ENCODE measurements at places on chromosomes 1 and 21. TPM values are rescaled to one million over a fixed set of nuclear protein-coding genes. Genes with fewer than 3 reads are reported as not detected.

Gene TOMM40L
- 19.1 TPM for total RNA-seq

Gene CLCA4
- total RNA-seq = not detected

Gene PRAMEF7
- not detected for total RNA-seq

Gene ATAD3C
- not detected for total RNA-seq

Gene PSMB4
- total RNA-seq = 259 TPM

Gene SPRR5
- total RNA-seq = not detected

Gene CDC42BPA
- total RNA-seq = 30.6 TPM

Gene TFF3
- total RNA-seq = 0.87 TPM

Gene RGS4
- not detected for total RNA-seq

Gene MMEL1
- total RNA-seq = not detected

Gene CD34
- 22.9 TPM for total RNA-seq

GRCh38 chr21:37665230-37666024 is 250.8 kb downstream of the KCNJ6 start:
- DNase-seq = no peak

DNA sequence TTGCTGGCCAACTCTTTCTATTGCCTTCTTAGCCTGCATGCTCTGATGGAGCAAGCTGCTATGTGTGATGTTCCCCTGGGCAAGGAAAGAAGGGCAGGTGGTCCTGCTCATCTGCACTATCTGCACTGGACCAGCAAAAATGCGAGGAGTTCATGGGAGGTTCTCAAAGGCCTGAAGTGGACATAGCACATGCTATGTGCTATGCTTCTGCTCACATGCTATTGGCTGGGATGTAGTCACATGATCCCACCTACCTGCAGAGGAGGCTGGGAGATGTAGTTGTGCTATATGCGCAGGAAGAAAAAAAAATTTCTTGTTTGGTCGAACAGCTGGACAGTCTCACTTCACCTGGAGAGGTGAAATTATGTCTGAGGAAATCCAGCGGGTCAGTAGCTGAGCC is 587.7 kb downstream of the MATN1 start:
- no peak for DNase-seq

DNA sequence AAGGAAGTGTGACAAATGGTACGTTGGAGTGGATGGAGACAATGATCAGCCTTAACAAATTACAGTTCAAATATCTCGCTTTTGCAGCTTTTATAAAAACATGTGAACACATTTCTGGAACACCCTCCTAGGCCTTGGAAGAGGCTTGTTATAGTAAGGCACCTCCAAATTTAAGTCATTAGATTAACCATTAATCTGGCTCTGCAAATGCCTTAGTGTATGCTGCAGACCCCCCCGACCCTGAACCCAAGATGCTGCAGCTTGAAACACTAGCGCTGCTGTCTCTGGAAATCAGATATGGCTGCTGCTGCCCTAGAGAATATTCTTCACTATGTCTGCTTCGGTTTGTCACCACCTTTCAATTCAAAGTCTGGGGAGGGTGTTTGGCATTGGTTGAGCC is 196.4 kb downstream of the MIS18A start:
- no peak for DNase-seq

DNA sequence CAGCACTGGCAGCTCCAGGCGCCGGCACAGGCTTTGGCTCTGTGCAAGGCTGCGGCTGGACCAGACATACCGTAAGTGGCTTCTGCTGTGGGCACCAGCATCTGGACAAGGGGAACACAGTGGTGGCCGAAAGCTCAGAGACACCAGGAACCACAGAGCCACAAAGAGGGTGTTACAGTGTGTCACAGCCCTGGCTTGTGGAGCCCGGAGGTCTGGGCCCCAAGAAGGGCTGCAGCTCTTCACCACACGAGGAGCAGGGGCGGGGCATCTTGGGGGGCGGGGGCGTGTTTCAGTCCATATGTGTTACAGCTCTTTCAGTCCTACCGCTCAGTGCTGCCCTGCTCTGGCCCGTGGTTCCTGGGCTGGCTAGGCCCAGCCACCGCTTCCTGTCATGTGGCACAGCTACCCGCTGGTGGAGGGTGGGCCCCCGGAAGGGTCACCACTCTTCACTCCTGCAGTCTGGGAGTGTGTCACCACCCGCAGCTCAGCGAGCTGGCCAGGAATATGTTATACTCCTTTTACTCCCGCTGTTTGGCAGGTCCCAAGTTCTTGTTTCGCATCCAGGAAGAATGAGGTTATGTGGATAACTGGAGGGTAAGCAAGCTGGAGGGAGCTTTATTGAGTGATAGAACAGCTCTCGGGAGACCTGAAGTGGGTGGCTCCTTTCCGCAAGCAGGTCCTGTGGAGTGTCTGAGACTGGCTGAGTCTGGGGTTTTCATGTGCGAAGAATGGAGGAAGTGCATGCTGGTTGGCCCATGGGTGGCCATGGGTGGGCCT is 3.3 kb upstream of the LSM10 start:
- peak; percentile 40 for DNase-seq

DNA sequence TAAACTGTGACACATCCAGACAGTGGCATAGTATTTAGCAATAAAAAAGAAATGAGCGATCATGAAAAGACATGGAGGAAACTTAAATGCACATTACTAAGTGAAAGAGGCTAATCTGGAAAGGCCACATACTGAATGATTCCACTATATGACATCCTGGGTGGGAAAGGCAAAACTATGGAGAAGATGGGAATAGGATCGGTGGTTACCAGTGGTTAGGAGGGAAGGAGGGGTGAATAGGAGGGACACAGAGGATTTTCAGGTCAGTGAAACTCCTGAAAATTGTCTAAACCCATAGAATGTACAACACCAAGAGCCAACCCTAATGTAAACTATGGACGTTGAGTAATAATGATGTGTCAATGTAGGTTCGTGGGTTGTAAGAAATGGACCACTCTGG is 13.8 kb downstream of the AGT start:
- DNase-seq = no peak

DNA sequence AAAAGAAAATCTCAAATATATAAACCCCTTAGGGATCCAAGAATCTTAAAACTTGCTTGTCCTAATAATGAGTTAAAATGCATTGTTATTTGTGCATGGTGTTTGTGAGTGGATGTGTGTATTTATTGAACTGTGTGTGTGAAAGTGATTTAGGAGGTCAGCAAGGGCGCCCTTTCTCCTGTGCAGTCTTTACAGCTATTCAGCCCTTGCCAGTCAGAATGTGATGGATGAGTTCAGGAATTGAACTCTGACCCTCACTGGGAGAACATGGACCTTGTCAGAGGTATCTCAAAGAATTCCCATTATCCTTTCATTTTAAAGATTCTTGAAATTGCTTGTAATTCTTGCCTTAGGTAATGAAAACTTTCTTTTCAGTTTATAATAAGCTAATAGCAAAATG is 493.0 kb upstream of the ADGRL4 start:
- DNase-seq = no peak

GRCh38 chr1:36522461-36523229 is 39.9 kb upstream of the CSF3R start:
- no peak for DNase-seq

DNA sequence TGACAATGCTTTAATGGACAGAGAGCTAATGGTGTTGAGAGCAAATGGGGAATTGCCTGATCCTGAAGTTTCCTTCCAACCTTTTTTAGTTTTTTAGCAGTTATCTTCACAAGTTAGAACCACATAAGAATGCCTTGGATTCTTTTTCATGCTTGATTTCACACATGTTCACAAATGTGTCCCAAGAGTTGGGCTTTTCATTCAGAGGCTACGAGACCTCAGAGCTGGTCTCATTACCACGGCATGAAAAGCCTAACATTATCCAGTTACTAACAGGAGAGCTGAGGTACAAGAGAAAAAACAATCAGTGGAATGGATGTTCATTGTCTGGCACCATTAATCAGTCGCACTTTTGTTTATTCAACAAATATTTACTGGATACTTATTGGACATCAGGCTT is 340.6 kb downstream of the ZNF326 start:
- DNase-seq = no peak

GRCh38 chr1:34460193-34460592 is 283.5 kb downstream of the C1orf94 start:
- no peak for DNase-seq

GRCh38 chr1:6101826-6102531 is 56.3 kb downstream of the KCNAB2 start:
- DNase-seq = no peak

DNA sequence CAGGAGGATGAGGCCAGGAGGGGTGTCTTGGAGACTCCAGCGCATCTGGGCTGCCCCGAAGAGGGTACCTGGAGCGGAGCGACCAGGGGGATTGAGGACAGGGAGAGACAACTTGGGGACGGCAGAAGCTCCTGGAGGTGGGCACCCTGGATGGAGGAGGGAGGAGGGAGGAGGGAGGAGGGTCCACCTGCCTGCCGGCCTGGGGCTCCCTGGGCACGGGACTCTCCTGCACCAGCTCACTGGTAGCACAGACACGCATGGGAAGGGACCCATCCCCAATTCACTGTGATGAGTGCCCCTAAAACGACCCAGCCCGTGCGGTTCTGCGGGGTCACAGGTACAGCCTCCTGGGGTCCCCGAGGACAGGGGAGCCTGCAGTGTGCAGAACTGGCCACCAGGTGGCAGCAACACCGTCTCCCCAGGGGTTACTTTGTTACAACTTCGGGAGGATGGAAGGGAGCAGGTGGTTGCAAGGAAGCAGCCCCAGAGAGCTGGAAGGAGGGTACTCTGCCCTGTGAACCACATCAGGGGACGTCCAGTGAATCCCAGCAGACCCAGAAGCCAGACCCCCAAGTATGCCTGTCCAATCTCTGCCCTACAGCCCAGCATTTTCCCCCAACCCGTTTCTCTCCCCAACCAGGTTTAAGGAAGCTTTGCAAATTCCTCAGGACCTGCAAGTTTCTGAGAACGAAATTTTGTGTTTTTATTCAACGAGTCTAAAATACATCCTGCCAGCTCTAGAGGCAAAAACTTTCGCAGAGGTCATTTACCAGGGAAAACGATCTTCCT is 482.4 kb downstream of the NPHP4 start:
- peak; percentile 40 for DNase-seq

DNA sequence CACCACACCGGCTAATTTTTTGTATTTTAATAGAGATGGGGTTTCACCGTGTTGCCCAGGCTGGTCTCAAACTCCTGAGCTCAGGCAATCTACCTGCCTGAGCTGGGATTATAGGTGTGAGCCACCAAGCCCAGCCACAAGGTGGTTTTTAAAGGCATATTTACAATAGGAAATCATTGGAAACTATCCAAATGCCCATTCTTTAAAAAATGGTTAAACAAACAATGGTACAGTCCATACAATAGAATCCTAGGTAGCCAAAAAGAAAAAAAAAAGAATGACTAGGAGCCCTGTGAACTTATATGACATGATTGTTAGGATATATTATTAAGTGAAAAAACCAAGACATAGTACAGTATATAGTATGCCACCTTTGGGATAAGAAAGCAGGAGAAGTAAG is 5.3 kb downstream of the ATP2B4 start:
- DNase-seq = no peak

DNA sequence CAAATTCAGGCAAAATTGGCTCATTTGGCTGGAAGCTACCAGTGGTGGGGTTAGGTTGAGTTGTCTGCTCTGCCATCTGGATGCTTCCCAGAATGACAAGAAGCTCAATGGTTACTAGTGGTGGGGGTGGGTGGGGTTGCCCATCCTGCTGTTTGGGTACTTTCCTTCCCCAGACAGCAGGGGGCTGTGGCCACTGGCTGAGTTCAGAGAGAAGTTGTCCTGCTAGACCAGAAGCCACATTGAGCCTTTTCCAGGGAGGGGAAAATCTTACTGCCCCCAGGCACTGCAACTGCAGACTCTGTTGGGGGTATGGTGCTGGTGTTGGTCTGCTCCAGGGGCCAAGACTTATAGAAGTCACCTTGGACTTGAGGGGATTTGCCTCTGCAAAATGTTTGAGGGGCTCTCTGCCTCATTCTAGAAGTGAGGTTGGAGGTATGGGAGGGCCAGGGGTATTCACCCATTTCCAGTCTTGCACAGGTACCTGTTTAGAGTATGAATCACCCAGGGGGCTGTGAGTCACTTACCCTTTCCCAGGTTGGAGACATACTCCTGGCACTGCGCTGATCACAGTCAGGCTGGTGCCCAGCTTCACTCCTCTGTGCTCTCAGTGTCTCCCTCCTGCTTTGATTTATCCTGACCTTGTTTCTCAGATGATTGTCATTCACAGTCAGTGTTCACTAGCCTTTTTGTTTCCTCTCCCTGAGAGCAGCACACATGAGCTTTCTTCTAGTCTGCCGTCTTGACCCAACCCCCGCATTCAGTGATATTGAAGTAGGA is 89.1 kb upstream of the NEGR1 start:
- no peak for DNase-seq

GRCh38 chr1:110176299-110176956 is 26.1 kb downstream of the SLC6A17 start:
- no peak for DNase-seq

GRCh38 chr1:85358702-85359438 is 82.4 kb upstream of the BCL10 start:
- no peak for DNase-seq

- DNase-seq = no peak
Observed at GRCh38 chr21:15761507-15762100, 31.8 kb downstream of the USP25 start.

- no peak for DNase-seq
Observed at GRCh38 chr1:93874025-93874651, 4.9 kb downstream of the DNTTIP2 start.

DNA sequence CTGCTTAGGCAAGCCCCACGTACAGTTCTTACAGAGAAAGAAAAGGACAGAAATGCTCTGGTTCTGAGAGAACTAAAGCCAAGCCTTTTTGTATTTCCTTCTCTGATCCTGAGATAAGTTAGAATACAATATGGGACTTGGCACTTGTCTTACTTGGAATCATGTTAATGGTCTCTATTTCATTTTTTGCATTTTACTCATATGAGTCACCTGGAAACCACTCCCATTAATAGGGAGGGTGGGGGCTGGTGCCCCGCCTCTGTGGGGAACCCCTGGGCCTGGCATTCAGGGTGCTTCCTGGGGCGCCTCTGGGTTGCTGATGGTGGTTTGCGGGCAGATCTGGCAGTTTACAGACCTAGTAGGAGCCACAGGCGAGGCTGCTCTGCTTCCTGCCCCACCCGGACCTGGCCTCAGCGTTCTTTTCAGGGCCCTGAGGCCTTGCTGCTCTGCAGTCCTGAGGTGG is 26.7 kb downstream of the TSPAN2 start:
- DNase-seq = peak; percentile 5

GRCh38 chr1:165759095-165759494 is 9.6 kb downstream of the TMCO1 start:
- DNase-seq = no peak

- DNase-seq = no peak
Observed at GRCh38 chr1:178133239-178133989, 39.5 kb downstream of the RASAL2 start.

DNA sequence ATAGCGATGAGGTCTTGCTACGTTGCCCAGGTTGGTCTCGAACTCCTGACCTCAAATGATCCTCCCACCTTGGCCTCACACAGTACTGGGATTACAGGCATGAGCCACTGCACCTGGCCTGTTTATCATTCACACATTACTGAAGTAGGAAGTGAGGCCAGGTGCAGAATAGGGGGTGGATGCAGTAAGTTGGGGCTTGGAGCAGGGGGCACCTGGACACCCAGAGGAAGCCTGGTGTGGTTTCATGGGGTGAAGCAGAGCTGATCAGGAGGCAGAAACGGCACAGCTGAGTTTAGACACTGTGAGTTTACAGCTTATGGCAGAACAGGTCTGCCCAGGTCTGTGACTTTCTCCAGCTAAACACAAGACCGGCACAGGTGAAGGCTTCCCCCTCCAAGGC is 4.9 kb downstream of the CDA start:
- DNase-seq = no peak

- peak; percentile 89 for DNase-seq
Observed at GRCh38 chr1:201456499-201457309, 12.3 kb downstream of the PHLDA3 start.

GRCh38 chr1:48681476-48682305 is 95.0 kb downstream of the BEND5 start:
- no peak for DNase-seq
